ENCODE measurements at places on chromosomes 13 and 19.

GRCh38 chr19:17420475-17420924 is 653 bp downstream of the MVB12A start:
- DNase-seq, result peak; percentile 42

DNA sequence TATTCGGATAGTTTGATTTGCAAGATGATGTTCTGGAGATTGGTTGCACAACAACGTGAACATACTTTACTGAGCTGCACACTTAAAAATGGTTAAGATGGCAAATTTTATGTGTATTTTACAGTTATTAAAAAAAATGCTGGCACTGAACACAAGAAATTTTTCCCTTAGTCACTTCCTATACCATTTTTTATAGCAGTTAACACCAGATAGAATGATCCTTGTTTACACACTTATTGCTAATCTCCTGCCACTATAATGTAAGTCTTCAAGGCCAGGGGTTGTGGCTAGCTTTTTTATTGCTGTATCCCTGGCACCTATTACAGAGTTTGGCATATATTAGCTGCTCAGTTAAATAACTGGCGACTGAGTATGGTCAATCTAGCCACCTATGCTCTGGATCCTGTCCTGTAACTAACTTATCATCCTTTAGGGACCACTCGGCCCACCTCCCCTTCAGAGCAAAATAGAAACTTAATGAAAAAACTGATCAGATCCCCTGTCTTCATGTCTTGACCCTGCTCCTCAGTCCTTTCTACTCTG is 2.0 kb upstream of the EBPL start:
- DNase-seq, result no peak

GRCh38 chr13:39963612-39964011 is 308.1 kb downstream of the COG6 start:
- no peak for DNase-seq

GRCh38 chr13:107392205-107392604 is 823.1 kb downstream of the LIG4 start:
- no peak for DNase-seq

DNA sequence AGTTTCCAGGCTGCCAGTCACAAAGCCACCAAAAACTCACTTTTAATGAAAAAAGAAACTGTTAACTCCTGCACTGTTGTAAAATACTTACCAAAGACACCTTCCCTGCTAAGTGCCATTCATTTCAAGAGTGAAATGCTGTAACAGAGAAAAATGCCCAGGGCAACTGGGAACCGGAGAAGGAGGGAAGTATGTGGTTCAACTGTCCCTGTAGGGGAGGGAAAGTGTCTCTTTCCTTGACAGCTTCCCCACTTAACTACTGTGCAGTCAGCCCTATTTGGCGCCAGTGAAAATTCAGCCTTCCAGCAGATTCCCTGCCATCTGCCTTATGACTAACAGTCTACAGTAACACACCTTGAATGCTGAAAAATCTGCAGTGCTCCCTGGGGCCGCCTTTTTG is 789.0 kb downstream of the DIAPH3 start:
- DNase-seq, result peak; percentile 36

DNA sequence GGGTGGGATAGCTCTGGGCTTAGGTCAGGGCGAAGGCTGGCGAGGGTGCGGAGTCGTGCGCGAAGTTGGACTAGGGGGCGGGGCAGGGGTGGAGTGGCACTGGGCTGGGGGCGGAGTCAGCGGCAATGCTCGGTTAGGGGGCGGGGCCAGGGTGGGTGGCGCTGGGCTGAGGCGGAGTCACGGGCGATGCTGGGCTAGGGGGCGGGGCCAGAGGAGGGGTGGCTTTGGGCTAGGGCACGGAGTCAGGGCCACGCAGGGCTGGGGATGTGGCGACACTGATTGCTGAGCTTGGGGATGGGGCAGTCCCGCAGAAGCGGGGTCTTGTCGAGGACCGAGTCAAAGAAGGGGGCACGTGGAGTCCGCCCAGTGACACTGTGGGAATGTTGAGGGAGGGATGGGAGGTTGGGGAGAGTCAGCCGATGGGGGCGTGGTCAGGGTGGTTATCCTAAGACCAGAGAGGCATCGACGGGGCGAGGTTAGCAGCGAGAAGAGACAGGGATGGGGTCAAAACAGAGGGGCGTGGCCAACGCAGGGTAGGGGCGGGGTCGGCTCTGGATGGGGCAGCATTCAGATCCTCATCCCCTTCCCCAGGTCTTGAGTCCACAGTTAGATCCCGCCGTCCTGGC is 8.7 kb downstream of the HOMER3 start:
- DNase-seq, result peak; percentile 31

DNA sequence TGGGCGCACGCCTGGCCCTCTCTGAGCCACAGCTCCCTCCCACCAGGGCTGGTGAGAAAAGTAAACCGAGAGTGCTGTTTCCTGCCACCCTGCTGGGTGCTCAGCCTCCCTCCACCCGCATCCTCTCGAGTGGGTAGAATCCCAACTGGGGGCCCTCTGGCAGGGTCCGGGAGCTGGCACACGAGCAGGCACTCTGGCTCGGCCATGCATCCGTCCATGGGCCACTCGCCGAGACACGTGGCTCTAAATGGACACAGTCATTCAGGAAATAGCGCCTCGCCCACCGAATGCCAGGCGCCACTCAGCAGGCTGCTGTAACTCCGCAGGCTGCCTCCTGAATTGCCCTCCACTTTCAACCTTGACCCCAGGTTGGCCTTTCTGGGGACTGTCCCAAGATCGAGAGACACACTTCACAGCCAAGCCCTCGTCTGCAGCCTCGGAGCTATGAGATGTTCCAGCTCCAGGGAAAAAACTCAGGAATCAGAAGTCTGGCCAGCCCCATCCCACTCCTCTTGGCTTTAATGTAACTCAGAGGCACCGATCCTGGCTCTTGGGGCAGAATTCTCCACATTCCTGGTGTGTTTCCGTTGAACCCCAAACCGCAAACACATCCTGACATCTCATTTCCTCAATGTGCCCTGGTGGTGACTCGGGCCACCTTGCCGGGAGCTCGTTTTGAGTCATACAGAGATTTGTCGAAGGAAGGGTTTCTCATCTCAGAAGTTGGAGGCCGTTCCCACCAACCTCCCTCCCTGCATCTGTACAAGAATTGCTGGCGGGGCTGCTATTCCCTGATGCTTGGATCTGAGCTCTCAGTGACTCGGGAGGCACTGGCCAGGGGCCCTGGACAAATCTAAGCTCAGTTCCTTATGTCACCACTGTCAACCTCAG is 14.1 kb downstream of the KLF2 start:
- DNase-seq, result no peak

DNA sequence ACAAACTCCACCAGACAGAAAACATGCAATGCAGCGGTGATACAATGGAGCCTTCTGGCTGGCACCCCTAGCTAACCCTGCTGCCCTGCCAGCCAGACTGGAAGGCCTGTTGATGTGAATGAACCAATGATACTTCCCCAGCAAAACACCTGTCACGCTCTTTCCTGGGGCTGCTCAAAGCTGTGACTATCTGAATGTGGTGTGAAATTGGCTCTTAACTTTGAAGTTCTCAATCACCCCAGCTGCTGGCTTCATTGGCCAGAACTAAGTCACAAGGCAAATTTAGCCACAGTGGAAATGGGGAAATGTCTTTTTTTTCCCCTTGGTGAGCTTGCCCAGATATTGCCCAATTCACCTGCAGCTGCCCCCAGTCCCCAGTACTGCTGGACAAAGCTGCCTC is 147.3 kb downstream of the SLC7A1 start:
- DNase-seq, result no peak

- DNase-seq, result no peak
Measured at GRCh38 chr19:13461536-13461935, 44.7 kb downstream of the CACNA1A start.

DNA sequence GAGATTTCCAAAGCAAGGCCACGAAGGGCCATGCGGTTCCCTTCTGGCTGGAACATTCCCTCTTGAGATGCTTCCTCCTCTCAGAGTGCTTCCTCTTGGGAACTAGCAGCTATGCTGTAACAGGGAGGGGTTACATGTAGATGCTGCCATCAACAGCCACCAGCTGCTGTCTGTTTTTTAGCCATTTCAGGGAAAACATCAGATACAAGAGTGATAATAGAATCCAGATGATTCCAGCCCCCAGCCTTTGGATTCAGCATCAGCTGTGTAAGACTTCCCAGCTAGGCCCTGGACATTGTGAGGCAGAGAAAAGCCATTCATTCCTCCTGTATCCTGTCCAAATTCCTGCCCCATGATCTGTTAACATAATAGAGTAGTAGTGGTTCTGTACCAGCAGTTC is 8.2 kb upstream of the ZNF177 start:
- DNase-seq, result no peak
